NCI-H187 (cell line): ENCODE measurements at places on chromosomes 7 and 10.
A peak's percentile ranks its signal among the peaks of the same experiment; 100 is the strongest.

GRCh38 chr7:144023171-144023827, 23.2 kb downstream of the OR6B1 start:
- DNase-seq = no peak

DNA sequence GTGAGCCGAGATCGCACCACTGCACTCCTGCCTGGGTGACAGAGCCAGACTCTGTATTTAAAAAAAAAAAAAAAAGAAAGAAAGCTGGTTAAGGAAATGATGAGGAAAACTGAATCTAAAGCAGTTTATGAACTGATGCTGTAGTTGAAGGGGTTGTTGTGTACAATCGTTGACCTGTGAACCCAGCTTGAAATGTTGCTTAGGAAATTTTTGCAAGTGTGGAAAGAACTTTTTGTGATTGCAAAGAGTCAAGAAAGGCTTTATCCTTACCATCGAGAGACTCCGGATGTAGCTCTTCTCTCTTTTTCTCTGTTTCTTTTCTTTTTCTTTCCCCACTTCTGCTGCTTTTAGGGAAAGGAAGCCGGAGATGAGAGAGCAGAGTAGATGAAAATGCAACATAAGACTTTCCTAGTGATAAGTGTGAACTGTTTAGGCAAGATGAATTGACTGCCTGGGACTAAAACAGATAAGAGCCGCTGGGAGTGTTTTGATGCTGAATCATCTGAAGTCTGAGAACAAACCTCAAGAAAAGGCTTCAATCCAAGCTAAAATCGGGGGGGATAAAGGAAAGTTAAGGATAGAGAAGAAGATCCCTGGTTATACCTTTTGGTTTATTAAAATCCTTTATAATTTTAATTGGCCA, 69.0 kb downstream of the TAF3 start:
- DNase-seq = no peak

DNA sequence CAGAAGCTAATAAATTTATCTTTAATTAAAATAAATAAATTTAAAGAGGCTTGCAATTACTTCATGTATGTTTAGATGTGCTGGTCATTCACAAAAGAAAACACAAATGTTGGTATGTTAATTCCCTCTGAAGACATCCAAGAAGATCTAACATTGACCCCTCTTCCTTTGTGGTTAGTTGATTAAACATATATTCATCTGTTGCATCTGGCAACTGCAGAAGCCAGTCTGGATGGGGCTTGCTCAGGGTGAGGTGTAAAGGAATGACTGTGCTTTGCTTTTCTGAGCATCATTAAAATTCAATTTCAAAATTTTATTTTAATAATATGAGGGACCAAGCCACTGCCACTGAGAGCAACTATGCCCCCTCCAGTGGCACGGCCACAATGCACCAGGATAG, 36.4 kb upstream of the FERD3L start:
- DNase-seq = no peak

GRCh38 chr7:6166443-6166891, 106.0 kb downstream of the CYTH3 start:
- DNase-seq = no peak

DNA sequence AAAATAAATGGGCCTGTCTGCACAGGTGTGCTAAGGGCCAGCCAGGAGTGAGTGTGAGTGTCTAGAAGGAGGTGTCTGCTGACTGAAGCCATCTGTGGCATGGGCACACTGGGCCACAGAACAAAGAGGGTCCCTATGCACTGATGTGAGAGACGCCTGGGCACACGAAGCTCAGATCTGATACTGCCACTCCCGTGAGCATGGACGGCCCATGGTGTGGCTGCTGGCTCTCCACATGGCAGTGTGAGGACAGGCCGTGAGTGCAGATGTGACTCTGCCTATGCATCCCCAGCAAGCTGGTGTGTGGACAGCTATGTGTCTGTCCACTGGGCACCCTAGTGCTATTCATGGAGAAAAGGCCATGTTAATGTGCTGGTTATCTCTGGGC, 12.8 kb upstream of the MYL7 start:
- no peak for DNase-seq

DNA sequence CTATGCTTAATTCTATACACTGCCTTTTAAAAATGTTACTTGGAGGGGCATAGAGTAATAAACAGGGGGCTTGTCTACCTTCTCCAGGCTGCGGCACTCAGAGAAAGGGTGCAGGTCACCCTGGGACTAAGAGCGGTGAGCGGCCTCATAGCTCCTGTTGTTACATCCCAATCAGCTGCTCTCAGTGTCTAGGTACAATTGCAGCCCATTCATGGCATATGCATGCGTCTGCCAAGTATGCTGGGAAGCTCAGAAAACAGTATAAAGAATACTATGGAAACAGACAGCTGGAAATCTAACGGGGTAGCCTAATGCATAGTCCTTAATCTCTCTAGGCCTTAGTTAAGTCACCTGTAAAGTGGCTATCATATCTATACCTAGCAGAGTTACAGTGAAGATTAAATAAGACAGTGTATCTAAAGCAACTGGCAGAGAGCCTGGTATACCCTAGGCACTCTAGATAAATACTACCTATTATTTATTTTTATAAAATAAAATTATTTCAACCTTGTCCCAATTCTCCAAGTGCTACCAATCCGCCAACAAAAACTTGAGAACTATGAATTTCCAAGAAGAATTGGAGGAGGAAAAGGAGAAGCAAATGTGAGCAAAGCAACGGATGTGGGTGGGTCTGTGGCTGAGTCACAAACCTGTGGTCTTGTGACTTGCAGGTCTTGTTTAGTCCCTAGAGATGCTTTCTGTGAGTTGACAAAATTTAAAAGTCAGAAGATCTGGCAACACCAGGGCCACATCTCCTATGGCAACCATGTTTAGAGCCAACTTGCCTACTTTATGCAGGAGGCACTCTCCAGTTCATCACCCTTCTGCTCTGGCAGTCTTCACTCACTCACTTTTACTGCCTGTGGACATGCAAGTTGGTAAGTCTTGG, 183.0 kb downstream of the RAPGEF5 start:
- DNase-seq = no peak

DNA sequence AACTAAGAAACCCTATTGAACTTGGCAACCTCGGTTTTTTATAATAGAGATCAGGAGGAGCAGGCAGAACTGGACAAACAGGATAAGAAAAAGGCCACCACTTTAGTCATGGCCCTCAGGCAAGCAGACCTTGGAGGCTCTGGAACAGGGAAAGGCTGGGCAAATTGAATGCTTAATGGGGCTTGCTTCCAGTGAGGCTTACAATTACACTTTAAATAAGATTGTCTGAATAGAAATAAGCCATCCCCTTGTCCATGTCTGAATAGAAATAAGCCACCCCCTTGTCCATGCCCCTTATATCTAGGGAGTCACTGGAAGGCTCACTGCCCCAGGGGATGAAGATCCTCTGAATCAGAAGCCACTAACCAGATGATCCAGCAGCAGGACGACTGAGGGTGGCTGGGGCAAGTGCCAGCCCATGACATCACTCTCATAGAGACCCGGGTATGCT, 40.6 kb downstream of the AKR1B15 start:
- DNase-seq = no peak

DNA sequence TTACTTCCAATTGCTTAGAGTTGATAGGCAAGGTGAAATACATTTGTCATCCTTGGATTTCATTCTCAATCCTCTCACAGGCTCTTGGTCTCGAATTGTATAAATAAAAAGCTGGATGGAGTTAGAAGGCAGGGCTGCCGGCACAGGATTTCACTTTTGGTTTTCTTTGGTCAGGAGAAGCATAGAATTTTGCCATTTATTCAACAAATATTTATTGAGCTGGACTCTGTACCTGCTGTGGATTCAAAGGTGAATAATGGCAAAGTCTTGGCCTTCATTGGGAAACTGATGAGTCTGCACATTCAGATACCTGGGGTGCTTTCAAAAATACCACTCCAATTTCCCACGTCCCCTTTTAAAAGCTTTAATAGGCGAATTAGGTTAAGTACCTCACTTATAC, 49.7 kb downstream of the PDK4 start:
- no peak for DNase-seq

DNA sequence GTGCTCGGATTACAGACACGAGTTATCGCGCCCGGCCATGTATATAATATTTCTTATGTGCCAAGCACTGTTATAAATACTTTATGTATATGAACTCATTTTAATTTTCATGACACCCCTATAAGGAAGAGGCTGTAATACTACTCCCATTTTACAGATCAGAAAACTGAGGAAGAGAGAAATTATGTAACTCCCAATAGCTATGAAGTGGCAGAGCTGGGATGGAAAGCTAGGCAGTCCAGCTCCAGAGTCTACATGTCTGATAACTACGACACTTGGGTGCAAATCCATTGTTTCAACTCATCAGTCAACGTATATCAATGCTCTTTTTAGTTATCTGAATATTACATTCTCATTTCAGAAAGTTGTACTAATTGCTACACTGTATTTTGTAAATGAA, 17.0 kb downstream of the PDK4 start:
- no peak for DNase-seq

DNA sequence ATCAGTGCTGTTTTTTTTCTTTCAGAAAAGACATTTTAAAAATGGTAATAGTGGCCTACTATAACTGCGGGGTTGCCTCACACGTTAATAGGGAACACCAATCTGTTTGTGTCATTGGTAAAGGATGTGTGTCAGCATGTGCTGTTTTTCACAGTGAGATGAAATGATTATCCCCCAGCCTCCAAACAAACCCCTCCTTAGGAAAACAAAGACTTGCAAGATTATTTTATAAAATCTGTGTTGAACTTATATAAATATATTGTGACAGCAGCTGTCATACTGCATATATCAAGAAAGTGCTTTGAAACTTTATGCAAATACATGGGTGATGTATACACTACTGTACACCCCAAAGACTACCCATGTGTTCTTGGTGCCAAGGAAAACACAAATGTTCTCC, 125.8 kb downstream of the BMPER start:
- no peak for DNase-seq

- DNase-seq = no peak
These were observed 1123.5 kb upstream of the AUTS2 start for GRCh38 chr7:68474661-68475216.

DNA sequence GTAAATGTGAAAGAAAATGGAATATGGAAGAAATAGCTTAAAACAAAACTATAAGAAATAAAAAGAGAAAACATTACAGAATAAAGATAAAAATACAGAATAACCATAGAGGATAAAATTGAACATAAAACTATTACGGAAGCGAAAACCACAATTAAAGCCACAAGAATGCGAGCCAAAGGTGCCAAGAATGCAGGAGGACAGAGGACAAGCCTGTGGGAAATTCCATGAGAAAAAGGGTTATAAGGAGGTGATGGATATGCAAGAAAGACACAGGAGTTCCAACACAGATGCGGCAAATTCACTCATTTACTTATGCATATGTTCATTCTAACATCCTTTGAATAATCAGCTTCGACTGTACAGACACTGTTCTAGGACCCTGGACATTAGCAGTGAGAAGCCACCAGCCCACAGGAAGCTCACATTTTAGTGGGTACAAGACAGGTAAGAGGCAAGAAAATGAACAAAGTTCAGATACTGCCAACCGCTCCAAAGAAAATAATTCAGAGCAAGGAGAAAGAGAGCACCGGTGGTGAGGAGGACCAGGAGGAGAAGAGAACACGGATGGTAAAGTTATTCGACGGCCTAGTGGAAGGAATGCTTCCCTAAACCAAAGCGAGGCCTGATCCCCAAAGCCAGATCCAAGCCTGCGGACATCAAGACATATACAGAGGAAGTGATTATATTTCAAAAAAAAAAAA, 213.7 kb upstream of the MGMT start:
- no peak for DNase-seq

- DNase-seq = no peak
These were observed 81.0 kb downstream of the KIAA1549 start for GRCh38 chr7:138900035-138900828.

DNA sequence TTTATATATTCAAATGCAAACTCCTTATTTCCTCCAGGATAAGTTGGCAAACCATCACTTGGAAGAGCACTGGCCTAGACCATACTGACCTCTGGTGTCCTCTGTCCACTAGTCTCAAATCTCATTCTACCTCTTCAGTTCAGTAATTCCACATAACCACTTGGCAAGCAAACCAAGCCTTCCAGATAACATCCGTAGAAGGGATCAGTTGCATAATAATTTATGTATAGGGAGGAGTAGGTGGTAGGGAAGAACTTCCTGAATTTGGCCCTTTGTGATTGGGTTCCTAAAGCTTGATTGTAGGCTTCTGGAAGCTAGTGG, 55.0 kb downstream of the WAC start:
- DNase-seq = no peak

- no peak for DNase-seq
These were observed 456 bp upstream of the ACHE start for GRCh38 chr7:100895956-100896731.

DNA sequence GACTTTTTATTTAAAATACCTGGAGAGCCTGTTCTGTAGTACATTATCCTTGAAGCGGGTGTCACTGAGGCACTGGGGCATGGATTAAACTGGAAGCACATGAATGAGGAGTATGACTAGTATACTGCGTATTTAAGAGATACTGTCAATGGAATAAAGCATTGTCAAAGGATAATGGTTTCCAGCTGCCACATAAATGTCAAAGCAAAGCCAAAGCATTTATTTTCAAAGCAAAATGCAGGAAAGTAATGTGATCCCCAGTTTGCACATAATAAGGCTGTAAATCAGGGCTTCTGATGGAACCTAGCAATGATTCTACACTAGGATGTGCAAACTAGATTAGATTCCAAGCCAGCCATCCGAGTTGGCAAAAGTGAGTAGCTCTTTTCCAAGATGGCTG, 240.1 kb downstream of the POU6F2 start:
- DNase-seq = no peak

GRCh38 chr7:104206841-104207240, 972 bp downstream of the ORC5 start:
- no peak for DNase-seq

- peak; percentile 47 for DNase-seq
These were observed at the start of the genes MRPL43 and TWNK for GRCh38 chr10:100986952-100987684. MRPL43 (minus strand) TSS chr10:100987497; CDS start chr10:100987443, 54 bp downstream. TWNK (plus strand) TSS chr10:100987543; CDS start chr10:100988211, 668 bp downstream.

DNA sequence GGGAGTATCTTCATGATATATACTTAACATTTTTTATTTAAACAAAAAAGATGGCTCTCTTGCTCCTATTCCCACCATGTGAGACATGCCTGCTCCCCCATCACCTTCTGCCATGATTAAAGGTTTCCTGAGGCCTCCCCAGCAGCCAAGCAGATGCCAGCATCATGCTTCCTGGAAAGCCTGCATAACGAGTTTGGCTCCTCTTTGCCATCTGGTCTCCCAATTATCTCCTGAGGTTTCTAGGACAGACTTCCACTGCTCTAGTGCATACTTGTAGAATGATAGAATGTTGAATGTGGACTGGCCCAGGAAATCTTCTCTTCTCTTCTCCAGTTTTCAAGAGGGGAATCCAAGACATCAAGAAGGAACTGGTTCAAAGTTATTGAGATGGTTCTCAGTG, 45.9 kb upstream of the ELAPOR2 start:
- DNase-seq = no peak

- no peak for DNase-seq
These were observed 67.1 kb downstream of the OTUD1 start for GRCh38 chr10:23505797-23506465.
